ENCODE measurements at places on chromosomes 16 and 17.

- no peak for DNase-seq
Measured at GRCh38 chr16:85661740-85662481, 26.8 kb downstream of the GINS2 start.

- no peak for DNase-seq
Measured at GRCh38 chr17:63445571-63445953, 544 bp downstream of the CYB561 start.

- no peak for DNase-seq
Measured at GRCh38 chr17:60154616-60155426, 5.0 kb downstream of the CA4 start.

DNA sequence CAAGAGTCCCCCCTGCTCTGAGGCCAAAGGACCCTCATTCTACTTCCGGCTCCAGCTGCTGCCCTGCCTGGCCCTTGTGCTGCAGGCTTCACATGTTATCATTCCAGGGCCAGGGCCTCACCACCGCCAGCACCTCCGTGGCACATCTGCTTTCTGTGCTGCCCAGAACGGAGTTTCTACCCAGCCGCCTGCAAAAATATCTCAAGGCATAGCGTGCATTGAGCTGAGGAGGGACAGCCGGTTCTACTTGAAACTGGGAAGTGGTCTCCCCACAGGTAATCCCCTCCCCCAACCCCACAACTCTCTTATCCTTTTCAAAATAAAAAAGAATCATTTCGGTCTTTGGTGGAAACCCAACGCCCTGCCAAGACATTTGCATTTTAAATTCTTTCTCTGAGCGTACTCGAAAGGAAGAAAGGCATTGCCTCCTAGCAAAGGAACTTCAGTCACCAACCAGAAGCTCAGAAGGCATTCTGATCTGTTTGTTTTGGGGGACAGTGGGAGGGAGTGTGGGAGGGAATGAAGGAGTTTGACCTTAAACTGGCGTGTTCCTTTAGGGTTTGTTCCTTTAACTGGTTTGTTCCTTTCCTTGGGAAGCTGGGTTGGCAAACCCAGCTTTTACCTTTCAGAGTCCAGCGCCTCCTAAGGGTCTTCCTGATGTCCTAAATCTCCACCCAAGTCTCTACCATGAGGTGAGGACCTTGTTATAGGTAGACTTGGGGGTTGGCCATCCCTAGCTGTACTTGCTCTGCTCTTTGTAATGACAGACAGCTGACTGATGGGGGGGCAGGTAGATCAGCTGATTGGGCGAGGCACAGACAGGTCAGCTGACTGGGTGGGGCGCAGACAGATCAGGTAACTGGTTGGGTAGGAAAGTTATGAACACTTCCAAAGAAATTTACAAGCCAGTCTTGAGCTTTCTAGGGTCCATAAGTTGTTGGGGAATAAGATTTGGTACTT, 33.4 kb upstream of the PIK3R6 start:
- DNase-seq = no peak

GRCh38 chr17:51725185-51725584, 433.3 kb downstream of the CA10 start:
- DNase-seq = no peak

- DNase-seq = no peak
Measured at GRCh38 chr17:36641331-36641876, 40.0 kb downstream of the MRM1 start.

GRCh38 chr16:23624092-23624491, 17.0 kb downstream of the PALB2 start:
- no peak for DNase-seq

GRCh38 chr16:58046936-58047335, 21.4 kb downstream of the MMP15 start:
- no peak for DNase-seq

DNA sequence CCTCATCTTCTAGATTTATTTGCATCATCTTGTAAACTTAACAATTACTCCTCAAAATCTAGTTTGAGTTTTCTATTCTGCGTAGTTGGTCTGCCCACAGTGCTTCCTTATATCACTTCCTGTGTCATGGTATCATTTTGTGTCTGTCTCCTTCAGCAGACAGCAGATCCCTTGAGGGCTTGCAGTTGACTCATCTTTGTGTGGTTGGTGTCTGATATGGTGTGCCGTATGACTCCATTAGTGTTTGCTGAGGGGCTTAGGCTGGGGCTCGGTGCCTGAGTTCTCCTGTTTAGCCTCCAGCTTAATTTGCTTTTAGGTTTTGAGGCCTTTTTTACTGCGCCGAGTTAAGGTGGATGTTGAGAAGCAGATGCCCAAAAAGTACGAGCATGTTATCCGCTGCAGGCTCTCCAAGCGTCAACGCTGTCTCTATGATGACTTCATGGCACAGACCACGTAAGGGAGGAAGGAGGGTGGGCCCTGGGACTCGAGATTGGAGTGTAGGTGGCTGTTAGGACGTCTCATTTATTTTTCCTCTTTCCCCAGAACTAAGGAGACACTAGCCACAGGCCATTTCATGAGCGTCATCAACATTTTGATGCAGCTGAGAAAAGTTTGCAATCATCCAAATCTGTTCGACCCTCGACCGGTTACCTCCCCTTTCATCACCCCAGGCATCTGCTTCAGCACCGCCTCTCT, 16.9 kb downstream of the SRCAP start:
- DNase-seq = no peak

Measured in right renal cortex interstitium (tissue), 3 donors.